ENCODE measurements at places on chromosomes 5 and 9. TPM values are rescaled to one million over a fixed set of nuclear protein-coding genes. Genes with fewer than 3 reads are reported as not detected.

Gene SLC34A3
- total RNA-seq: 0.49 TPM

Gene CRB2
- total RNA-seq: 0.06 TPM

Gene PCDHGB1
- 4.6 TPM for total RNA-seq

Gene RIMOC1
- total RNA-seq: 25.4 TPM

Gene ARHGEF37
- total RNA-seq: 32.8 TPM

- DNase-seq: no peak
These were observed 242.5 kb upstream of the RFX3 start for GRCh38 chr9:3768286-3768685.

DNA sequence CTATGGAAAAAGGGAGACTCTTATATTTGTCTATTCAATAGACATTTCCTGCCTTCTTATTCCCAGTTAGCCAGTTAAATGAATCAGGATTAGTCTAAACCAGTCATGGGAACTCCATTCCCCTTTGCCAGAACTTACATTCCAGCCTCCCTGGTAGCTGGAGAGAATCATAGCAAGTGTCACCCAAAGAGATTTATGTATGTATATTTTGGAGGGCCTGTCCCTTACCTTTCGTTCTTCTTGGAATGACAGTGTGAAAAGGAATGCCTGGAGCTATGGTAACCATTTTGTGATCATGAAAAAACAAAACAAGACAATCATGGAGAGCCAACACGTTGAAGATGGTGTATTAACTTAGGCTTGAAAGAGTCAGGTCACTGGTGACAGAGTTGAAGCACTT lies 627.7 kb downstream of the CCDC171 start:
- DNase-seq: no peak

GRCh38 chr5:74450095-74450494 lies 190.4 kb downstream of the ENC1 start:
- no peak for DNase-seq

DNA sequence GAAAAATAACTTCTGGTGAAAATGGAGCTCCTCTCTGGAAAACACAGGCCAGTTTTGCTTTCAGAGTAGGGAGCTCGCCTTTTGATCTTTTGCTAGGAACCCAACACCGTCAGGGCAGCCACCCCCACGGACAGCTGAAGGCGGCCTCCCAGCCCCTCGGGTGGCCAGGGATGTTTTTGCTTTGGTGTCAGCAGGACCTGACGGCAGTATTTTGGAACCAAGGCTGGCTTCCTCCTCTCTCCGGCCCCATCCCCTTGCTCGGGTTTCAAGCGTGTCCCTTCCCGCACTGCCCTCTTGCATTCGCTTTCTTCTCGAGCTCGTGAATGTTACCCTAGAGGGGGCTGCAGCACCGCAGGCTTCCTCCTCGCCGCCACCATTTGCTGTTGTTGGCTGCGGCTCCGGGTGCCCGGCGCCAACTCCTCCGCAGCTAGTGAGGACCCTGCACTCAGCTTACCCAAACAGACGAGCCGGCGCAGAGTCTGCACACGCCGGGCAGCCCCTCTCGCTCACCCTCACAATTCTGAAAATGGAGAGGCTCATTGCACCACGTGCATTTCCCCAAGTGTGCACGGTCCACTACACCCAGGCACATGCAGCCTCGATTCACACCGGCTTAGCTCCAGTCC lies 35.5 kb upstream of the ADAMTSL1 start:
- DNase-seq: no peak

DNA sequence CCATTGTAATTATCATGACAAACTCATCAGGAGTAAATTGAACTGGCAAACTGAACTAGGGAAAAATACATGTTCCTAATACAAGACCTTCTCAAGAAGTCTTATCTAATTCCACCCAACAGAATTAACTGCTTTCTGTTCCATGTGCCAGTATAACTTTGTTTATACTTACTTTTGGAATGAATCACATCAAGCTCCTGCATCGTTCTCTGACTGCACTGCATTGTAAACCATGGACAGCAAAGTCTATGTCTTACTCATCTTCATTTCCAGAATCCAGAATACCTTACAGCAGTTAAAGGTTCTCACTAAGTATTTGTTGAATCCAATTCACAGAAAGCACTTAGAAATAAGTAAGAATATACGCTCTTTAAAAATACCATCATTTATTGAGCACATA lies 102.8 kb downstream of the PLK2 start:
- DNase-seq: no peak

GRCh38 chr5:144960296-144960695 lies 789.6 kb downstream of the KCTD16 start:
- DNase-seq: no peak

GRCh38 chr9:133906932-133907910 lies 84.9 kb downstream of the VAV2 start:
- DNase-seq: no peak

DNA sequence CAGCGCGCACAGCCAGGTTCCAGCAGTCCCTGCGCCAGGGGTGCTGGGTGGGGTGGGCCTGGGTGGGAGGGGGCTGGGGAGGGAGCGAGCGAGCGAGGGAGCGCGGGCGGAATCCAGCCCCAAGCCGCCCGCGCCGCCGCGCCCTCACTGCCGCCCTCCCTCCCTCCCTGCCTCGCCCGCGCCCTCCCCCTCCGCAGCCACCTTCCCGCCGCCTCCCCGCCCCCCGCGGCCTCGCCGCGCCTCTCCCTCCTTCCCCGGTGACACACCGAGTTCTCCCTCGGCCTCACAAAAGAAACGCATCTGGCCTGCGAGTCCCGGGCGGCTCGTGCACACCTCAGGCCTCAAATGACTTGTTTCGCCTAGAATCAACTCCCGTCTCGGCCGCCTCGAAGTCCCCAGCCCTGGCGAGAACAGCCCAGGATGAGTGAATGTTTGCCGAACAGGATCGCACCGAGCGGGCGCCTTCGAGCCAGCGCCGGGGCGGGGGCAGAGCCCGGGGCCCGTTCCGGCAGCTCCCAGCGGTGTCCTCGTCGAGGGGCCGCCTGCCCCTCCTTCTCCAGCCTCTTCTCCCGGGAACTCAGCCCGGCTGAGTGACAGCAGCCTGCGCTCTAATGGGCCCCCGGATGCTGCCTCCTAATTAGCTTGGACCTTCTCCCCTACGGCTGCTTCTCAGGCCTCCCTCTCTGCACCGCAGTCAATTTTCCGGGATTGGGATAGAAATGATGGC lies 371 bp upstream of the PITX1 start:
- DNase-seq: peak; percentile 32

DNA sequence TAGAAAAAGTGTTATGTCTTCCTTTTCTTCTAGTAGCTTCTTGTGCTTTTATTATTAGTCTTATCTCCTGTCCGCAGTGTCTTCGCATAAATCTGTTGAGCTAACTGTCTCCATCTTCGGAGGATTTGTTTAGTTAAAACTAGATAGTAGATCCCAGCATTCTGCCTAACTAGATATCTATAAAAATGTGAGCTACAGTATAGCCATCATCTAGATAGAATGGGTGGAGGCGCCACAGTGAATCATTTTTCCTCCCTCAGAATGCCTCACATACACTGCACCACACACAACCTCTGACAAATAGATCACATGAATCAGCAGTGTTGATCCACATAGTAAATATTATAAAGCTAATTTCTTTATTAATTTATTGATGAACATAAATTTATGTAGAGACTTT lies 220.3 kb upstream of the GAS1 start:
- no peak for DNase-seq

Data from mucosa of gallbladder (tissue), 1 donor.